ENCODE measurements at places on chromosomes 4 and X. TPM values are rescaled to one million over a fixed set of nuclear protein-coding genes. Genes with fewer than 3 reads are reported as not detected.

The TCP11X2 gene
- 2.5 TPM for total RNA-seq

- DNase-seq = no peak
- H3K4me3 ChIP-seq = no peak overlapping the region
- H3K4me1 ChIP-seq = no peaks in the 10 kb centered on the region
- no peaks in the 10 kb centered on the region for H3K27me3 ChIP-seq
- H3K27ac ChIP-seq = no peak overlapping the region
- H3K36me3 ChIP-seq = no peaks in the 10 kb centered on the region
These were observed 9.7 kb downstream of the EFNB1 start for GRCh38 chrX:68838571-68838910.

DNA sequence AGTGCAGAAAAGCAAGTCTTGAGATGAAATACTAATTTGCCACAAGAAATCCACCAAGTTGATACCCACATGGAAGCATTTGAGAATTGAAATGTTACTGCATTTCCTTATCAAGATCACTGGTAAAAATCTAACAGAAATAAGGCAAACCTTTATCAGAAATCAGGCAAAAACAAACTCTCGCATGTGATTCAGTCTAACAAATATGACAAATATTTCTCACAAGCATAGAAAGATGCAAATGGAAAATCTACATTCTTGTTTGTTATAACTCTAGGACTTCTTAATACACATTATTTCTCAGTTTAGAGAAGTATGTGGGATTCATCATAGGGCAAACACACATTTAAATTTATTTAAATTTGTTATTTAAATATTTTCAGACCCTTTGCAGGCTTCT lies 52.9 kb downstream of the TXK start:
- no peaks in the 10 kb centered on the region for H3K4me1 ChIP-seq
- H3K36me3 ChIP-seq = no peaks in the 10 kb centered on the region
- no peak overlapping the region for H3K27ac ChIP-seq
- H3K27me3 ChIP-seq = no peaks in the 10 kb centered on the region
- no peak for DNase-seq
- no peak overlapping the region for H3K4me3 ChIP-seq

DNA sequence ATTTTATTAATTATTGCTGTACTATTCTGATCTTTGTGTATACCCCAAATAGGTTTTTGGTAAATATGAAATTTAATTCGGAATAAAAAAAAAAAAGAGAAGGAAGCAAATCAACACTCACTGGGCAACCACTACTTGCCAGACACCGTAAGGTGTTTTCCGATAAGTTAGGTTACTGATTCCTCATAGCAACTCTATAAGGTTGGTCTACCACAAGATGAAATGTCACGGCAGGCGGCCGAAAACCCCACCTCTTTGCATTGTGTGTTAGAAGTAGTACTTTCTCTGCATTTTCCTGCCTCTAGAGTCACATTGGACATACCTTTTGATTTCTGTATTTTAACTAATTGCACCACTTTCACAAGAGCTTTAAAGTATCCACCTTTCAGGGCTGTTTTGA lies 44.5 kb upstream of the RASGEF1B start:
- no peaks in the 10 kb centered on the region for H3K27me3 ChIP-seq
- H3K4me1 ChIP-seq = peaks cover 3% of the 10 kb centered on the region
- no peak overlapping the region for H3K4me3 ChIP-seq
- no peak overlapping the region for H3K27ac ChIP-seq

The BEX1 gene
- 144 TPM for total RNA-seq

DNA sequence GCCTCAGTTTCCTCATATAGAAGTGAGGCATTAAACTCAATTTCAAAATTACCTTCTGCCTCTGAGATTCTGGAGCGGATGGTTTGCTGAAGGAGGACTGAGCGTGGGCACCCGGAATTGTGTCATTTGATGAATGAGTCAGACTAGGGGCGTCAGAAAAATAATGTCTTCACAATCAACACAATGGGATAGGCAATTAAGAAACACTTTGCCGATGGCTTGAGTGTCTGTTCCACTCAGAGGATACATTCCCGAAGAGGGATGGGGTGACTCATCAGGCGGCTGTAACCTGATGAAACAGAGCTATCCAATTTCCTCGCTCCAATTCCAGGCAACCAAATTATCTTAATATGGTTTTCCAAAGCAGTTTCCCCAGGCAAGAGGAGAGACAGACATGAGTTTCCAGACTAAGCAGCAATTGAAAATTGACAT lies 1.2 kb upstream of the CHRNA9 start:
- no peak overlapping the region for H3K27ac ChIP-seq
- DNase-seq = no peak
- peaks cover 3% of the 10 kb centered on the region for H3K4me1 ChIP-seq
- no peaks in the 10 kb centered on the region for H3K27me3 ChIP-seq

DNA sequence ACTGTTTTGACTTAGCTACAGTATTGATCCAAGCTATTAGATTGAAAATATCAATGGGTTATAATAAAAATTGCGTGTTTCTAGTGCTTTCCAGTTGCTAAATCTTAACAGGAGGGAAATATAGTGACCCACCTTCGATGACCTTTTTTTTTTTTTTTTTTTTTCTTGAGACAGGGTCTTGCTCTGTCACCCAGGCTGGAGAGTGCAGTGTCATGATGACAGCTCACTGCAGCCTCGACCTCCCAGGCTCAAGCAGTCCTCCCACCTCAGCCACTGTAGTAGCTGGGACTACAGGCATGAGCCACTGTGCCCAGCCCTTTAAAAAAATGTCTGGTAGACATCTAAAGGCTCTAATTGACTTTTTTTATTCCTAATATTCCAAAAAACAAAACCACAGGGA lies 3.8 kb upstream of the ASB5 start:
- H3K36me3 ChIP-seq = peaks cover 15% of the 10 kb centered on the region
- no peak for DNase-seq
- H3K27me3 ChIP-seq = no peaks in the 10 kb centered on the region
- no peak overlapping the region for H3K4me3 ChIP-seq
- no peaks in the 10 kb centered on the region for H3K4me1 ChIP-seq
- no peak overlapping the region for H3K27ac ChIP-seq

The DMRTC1B gene
- total RNA-seq = 0.80 TPM

The CSAG3 gene
- total RNA-seq = not detected

DNA sequence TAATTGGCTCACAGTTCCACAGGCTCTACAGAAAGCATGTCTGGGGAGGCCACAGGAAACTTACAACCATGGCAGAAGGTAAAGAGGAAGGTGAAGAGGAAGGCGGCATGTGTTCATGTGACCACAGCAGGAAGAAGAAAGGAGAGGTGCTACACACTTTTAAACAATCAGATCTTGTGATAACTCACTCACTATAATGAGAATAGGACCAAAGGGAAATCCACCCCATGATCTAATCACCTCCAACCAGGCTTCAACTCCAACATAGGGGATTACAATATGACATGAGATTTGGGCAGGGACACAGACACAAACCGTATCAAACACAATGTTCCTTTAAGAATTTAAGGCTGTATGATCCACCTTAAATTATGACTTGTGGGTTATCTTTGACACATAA lies 10.5 kb upstream of the PGM2 start:
- no peak for DNase-seq
- no peaks in the 10 kb centered on the region for H3K36me3 ChIP-seq
- H3K4me1 ChIP-seq = no peaks in the 10 kb centered on the region
- no peak overlapping the region for H3K27ac ChIP-seq

The ZNF330 gene
- 33.6 TPM for total RNA-seq

DNA sequence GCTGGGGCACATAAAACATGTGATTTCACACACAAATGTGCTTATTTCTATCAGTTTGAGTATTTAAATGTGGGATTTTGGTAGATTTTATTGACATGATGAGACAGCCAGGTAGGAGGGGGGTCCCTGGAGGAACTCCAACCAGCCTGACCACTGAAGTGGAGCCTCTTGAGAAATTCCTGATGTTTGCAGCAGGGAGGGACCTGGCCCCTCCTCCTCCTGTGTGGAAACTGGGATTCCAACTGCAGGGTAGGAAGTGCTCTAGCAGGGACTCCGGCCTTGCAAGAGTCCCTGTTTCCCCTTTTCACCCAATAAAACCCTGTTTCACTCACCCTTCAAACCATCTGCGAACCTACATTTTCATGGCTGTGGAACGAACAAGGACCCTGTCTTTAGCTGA lies 2224.0 kb upstream of the AGA start:
- DNase-seq = peak; percentile 64
- H3K4me3 ChIP-seq = no peak overlapping the region
- H3K27me3 ChIP-seq = no peaks in the 10 kb centered on the region
- H3K27ac ChIP-seq = no peak overlapping the region
- H3K36me3 ChIP-seq = no peaks in the 10 kb centered on the region
- H3K4me1 ChIP-seq = no peaks in the 10 kb centered on the region

The RBM46 gene
- total RNA-seq = 1.9 TPM

- H3K4me1 ChIP-seq = no peaks in the 10 kb centered on the region
- H3K4me3 ChIP-seq = no peak overlapping the region
- DNase-seq = peak; percentile 54
These were observed 39.8 kb upstream of the MID1 start for GRCh38 chrX:10660171-10660570.

- no peaks in the 10 kb centered on the region for H3K4me1 ChIP-seq
- DNase-seq = no peak
- no peak overlapping the region for H3K27ac ChIP-seq
- no peaks in the 10 kb centered on the region for H3K36me3 ChIP-seq
These were observed 30.6 kb upstream of the CLNK start for GRCh38 chr4:10715135-10715534.

DNA sequence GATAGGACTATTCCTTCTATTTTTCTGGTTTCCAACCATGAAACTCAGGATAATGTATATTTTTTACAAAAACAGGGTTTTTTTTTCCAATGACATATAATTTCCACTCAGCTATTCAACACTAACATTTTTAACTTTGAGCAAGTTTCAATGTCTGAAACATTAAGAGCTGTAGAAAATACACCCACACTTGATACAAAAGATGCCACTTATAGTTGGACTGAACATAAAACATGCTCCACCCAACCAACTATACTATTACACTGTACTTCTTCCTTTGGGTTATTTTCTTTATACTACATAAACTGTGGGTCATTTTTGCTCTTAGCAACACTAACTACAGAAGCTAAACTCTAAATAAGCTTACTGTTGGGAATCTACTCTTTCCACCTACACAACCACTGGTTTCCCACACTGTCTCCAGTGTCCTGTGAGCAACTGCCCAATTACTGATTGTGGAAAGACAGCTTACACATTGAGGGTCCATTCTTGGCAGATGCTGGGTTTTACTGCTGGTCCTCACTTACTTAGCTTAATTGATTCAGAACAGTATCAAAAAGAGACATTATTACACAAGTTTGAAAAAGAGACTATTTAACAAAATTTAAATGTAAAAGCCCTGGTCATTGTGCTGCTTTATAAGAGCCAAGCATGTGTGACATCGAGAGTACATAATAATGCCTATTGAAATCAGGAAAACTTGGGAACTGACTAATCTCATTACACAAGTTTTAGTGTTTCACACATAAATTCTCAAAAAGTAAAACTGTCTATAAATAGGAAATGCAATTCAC lies 6.3 kb downstream of the AMMECR1 start:
- no peaks in the 10 kb centered on the region for H3K27me3 ChIP-seq
- peak overlapping the region; percentile 95 for H3K4me3 ChIP-seq
- no peak for DNase-seq
- H3K27ac ChIP-seq = no peak overlapping the region

DNA sequence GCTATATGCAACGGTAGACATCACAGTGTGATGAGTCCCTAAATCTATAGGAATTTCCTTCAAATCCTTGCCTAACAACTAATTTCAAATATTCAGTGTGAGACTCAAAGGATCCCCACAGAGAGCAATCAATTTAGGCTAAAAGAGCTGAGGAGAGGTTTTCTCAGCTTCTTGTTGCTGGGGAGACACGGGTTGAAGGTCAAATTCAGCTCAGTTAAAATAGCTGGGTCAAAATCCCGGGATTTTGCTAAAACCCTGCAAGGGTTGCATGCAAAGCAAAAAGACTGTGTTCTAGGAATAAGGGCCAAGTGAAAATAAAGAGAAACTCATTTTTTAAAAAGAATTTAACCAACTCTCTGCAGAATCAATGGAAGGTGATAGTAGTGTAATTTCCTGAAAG lies 1073.4 kb downstream of the NLGN4X start:
- no peaks in the 10 kb centered on the region for H3K4me1 ChIP-seq
- peak overlapping the region; percentile 60 for H3K4me3 ChIP-seq
- no peak overlapping the region for H3K27ac ChIP-seq
- no peaks in the 10 kb centered on the region for H3K27me3 ChIP-seq
- peak; percentile 72 for DNase-seq

DNA sequence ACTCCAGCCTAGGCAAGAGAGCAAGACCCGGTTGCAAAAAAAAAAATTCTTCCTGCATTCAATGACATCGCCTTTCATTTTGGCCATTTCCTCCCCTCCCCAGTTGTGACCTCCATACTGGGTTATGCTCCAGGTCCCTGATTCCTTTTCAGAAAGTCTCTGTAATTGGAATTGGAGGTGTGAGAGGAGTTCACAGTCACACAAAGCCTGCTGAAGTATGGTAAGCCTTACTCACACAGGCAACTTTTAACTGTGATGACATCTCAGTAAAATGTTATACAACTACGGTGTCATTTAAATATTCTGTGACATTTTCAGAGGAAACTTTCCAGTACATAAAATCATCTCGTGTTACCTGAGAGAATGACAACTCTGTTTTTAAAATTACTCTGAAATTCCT lies 73.6 kb downstream of the CEP44 start:
- no peak overlapping the region for H3K27ac ChIP-seq
- peaks cover 4% of the 10 kb centered on the region for H3K4me1 ChIP-seq
- DNase-seq = no peak

GRCh38 chr4:152045807-152046571 lies 285.2 kb upstream of the GATB start:
- H3K36me3 ChIP-seq = no peaks in the 10 kb centered on the region
- no peak overlapping the region for H3K27ac ChIP-seq
- DNase-seq = peak; percentile 98
- peaks cover 35% of the 10 kb centered on the region for H3K27me3 ChIP-seq

DNA sequence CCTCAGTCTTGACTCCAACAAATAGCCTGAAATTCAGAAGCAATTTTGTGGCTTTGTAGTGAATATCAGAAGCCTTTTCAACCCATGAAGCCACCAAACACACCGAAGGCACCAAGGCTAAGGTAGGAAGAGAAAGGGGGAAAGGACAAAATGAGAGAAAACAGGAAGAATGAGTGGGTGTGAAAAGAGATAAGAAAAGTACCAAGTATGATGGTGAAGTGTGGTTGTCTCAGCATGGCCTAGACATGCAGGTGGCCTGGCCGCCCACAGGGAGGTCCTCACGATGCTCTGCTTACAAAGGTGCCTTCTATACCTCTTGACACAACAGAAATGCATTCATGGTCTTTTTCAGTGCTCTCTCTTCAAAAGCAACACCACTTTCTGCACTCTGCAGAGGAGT lies 34.9 kb downstream of the ACSL1 start:
- no peaks in the 10 kb centered on the region for H3K4me1 ChIP-seq
- no peak overlapping the region for H3K27ac ChIP-seq
- DNase-seq = no peak
- no peaks in the 10 kb centered on the region for H3K27me3 ChIP-seq
- H3K36me3 ChIP-seq = peaks cover 21% of the 10 kb centered on the region

The MBNL3 gene
- 12.7 TPM for total RNA-seq

The FHIP1A gene
- total RNA-seq = 29.2 TPM

- no peaks in the 10 kb centered on the region for H3K27me3 ChIP-seq
- H3K4me3 ChIP-seq = no peak overlapping the region
- H3K4me1 ChIP-seq = peaks cover 21% of the 10 kb centered on the region
- no peaks in the 10 kb centered on the region for H3K36me3 ChIP-seq
- H3K27ac ChIP-seq = no peak overlapping the region
These were observed 81.7 kb downstream of the MAPK10 start for GRCh38 chr4:86278126-86278525.

GRCh38 chr4:143626134-143626911 lies 74.2 kb downstream of the FREM3 start:
- no peak for DNase-seq
- H3K27me3 ChIP-seq = no peaks in the 10 kb centered on the region
- no peaks in the 10 kb centered on the region for H3K36me3 ChIP-seq
- no peak overlapping the region for H3K27ac ChIP-seq
- no peaks in the 10 kb centered on the region for H3K4me1 ChIP-seq

All from endodermal cell (in vitro differentiated cells).